ENCODE measurements at places on chromosomes 12 and 14.

DNA sequence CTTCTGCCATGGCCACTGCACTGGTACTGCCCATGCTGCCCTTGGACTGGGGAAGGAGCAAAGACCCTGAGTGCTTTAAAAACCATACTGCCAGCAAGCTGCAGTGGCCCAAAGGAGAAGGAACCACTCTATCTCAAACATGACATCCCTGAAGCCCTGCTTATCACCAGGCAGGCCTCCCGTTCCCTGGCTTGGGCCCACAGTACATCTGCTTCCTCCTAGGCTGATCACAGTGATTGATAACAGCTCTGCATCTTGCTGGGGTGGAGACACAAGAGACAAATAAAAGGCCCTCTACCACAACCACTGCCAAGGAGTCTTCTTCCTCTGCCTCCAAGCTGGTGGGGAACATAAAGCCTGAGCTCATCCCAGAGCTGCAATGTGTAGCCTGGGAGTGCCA, 567.5 kb downstream of the TRHDE start:
- no peak for DNase-seq

DNA sequence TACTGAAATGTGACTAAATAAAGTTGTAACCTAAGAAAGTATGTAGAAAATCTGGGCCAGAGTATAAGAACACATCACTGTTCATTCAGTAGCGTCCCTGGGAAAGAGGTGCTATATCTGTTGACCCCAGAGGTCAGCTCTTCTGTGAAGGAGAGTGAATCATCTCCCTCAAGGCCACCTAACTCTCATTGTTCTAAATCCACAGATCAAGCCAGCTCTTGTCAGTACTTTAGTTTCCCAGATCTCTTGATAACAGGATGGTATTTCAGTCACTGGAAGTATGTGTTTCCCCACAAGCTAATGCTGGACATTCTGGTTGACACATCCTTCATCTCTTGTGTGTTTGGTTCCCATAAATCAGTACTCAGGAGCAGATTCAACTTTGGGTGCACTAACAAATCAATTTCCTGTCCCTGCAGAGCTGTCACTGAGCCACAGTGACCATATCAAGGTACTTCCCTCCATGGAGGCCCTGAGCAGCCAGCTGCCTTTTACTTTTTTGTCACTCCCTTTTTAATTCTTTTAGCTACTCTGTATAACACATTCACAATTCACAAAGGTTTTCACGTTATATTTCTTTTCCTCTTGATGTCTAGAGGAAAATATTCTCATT, 7.8 kb downstream of the KRT1 start:
- no peak for DNase-seq

- DNase-seq = no peak
These were observed 59.1 kb downstream of the KCNA5 start for GRCh38 chr12:5102806-5103205.

DNA sequence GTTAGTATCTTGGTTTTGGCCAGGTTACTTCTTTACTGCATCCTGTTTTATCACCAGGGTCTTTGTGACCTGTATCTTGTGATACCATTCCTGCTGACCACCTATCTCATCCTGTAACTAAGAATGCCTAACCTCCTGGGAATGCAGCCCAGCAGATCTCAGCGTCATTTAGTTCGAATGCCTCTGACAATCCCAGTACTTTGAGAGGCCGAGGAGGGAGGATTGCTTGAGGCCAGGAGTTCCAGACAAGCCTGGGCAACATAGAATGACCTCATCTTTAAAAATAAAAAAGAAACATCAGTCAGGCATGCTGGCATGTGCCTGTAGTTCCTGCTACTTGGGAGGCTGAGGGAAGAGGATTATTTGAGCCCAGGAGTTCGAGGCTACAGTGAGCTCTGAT, 206.5 kb downstream of the SUDS3 start:
- no peak for DNase-seq

- DNase-seq = no peak
These were observed 104.7 kb downstream of the ZNF664 start for GRCh38 chr12:124077701-124078100.

- no peak for DNase-seq
These were observed 178.8 kb downstream of the SLC38A4 start for GRCh38 chr12:46647034-46647433.

- no peak for DNase-seq
These were observed 153.6 kb downstream of the KTN1 start for GRCh38 chr14:55733599-55733998.

DNA sequence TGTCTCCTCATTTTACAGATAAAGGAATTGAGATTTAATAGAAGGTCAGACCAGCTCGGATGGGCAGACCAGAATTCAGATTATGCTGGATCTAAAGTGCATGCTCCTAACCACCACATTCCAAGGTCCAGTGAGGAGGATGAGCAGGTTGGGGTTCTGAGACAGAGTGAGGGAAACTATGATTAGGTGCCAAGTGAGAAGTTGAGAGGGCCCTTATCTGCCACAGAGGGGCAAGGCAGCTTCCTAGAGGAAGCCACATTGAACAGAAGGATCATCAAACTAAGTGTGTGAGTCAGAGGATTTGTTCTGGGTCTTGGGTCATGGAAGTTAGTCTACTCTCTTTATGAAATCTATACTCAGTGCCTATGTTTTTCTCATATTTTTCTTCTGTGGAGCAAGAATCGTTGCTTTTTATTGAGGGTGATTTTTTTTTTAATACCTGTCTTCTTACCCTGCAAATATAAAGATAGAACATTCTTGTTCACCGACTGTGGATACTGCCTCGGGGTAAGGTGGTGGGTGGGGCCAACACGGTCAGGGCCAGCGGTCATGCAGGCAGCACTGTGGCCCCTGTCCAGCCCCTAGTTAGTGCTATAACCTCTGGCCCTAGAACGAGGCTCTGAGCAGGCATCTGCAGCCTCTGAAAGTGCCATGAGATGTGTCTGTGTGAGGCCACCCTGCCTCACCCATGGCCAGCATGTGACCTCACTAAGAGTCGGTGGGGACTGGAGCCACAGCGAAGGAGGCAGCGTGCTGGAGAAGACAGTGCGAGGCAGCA, 55.6 kb upstream of the PTHLH start:
- no peak for DNase-seq

DNA sequence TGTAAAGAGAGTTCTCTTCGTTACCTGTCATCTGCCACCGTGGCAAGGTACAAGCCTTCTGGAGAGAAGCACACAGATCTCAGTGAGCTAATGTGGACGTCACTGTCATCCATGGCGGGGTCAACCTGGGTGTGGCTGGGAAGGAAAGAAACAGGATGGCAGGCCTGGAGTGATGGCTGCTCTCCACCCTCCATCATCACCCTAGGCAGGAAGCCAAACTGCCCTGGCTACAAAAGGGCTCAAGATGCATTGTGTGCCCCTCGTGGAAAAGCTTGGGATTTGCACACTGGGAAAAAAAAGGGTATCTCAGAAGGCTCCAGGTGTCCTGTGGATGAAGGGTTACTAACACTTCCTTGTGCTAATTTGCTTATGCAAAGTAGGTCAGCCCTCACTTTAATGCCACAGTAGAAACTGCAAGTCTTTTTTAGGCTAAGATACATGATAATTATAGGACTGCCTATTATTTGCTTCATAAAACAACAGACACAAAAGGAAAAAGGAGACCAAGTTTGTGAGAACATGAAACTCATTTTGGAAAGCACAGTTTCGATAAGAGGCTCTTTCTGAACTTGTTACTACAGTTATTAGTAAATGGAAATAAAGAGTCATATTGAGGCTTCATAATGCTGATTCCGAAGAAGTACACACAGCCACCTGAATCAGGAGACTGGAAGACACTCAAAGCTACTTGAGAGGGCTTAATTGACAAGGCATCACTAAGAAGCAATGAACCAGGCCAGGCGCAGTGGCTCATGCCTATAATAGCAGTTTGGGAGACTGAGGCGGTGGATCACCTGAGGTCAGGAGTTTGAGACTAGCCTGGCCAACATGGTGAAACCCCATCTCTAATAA, 18.9 kb downstream of the RFC5 start:
- no peak for DNase-seq

DNA sequence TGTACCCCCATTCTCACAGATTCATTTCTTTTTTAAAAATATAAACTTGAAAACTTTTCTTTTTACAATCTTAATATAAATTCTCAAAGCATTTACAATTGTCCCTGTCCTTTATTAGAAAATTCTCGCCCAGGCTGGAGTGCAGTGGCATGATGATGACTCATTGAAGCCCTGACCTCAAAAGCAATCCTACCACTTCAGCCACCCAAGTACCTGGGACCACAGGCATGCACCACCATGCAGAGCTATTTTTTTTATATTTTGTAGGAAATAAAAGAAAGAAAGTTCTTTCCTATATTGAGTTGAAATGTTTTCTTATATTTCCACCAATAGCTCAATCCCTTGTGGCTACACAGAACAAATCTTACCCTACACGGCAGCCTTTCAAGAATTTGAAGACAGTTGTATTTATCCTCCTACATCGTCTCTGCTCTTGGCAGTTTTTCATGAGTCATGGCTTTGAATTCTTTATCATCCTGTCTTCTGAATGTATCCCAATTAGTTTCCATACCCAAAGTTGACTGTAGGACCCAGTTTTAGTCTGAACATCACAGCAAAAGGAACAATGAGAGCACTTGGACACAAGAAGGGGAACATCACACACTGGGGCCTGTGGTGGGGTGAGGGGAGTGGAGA, 52.4 kb downstream of the SYT1 start:
- no peak for DNase-seq

GRCh38 chr14:72613231-72613974, 280.5 kb downstream of the DPF3 start:
- no peak for DNase-seq

DNA sequence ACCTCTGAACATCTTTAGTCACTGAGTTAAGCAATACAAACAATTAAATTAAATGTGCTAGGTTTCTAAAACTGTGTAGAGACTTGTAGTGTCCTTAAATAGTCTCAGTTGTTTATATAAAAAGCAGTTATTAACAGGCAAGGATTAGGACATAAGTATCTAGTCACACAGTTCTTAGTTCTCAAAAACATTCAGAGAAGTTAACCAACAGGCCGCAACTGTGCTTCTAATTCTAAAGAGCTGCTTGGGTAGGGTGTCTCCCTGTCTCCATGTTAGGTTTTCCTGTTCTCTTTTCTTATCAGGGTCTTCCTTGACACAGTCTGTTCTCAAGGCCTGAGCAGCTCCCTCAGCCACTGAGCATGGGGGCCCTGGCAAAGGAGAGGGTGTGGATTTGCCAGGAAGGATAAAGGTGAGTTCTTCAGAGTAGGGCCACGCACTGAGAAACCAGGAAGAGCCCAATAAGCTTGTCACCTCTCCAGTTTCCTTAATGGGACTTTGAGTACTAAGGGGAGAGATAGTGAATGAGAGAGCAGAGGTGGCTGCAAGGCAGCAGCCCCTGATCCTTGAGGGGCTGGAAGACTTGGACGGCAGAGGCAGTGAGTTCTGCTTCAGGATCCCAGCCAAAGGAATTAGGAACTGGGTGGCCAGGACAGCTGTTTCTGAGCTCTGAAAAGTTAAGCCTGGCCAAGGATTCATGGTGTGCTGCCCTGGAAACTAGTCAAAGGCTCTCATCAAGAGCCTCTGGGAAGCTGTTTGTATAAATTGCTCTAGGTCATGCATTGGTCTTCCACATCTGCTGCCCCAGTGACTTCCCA, 177.3 kb downstream of the MYRFL start:
- DNase-seq = no peak

DNA sequence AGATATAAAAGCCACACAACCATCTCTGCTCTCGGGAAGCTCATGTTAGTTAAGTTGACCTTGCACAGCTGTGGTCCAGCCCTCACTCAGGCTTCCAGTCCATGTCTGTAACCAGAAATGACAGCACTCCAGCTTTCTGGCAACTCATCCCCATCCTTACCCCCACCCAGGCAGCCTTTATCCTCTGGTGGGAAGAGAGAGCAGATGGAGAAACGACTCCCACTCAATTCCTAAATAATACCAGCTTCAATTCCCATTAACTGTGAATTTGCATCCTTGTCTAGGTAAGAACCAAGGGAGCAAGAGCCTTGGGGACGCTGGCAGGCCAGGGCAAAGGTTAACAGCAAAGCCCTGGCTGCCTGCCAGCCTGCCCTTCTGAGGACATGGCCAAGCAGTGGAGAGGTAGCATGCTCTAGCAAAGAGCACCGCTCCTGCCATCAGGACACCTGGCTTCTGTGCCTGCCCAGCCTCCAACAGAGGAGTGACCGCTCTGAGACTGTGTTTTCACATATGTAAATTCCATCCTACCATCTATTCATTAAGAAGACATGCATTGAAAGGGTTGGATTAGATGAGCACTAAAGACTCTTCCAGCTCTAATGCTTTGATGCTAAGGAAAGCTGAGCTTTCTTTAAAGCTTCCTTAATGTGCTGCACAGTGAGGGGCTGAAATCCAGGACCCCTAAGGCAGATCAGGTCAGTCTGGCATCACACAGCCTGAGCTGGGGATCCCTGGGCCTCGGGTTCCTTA, 236.1 kb downstream of the GRIN2B start:
- no peak for DNase-seq

DNA sequence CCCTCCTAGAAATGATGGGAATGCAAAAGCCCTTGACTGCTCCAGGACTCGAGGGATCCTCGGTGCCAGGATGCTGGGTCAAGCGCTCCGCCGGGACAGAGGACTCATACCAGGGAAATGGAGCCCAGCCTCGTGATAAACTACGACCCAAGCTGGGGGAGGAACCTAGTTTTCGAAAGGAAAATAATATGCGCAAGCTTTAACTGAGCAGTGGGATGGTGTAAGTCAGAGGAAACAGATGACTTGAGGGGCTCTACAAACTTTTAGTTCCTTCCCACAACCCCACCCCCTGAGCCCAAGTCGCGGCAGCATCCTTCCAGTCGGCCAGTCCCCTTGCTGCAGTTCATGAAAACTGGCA, 654 bp upstream of the SUPT16H start:
- DNase-seq = no peak

GRCh38 chr14:69647213-69647612, 35.8 kb downstream of the SUSD6 start:
- DNase-seq = no peak

DNA sequence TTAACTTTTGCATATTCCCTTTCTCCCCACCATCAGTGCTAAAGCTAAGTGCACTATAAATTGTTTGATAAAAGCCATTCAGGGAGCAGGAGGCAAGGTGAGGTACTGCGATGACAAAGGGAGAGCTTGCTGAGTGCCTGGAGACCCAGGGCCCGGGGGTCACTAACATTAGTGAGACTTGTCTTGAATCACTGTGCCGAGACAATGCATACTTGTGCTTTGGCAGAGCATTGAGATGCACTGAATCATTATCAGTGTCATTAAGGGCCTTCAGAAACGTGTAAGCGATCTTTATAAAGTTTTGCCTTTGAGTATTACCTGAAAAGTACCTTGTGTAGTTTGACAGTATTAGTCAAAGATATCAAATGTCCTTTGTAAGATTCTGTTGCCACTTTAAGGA, 447.5 kb downstream of the PCNX1 start:
- no peak for DNase-seq

GRCh38 chr12:4059898-4060568, 186.8 kb upstream of the PARP11 start:
- DNase-seq = no peak

DNA sequence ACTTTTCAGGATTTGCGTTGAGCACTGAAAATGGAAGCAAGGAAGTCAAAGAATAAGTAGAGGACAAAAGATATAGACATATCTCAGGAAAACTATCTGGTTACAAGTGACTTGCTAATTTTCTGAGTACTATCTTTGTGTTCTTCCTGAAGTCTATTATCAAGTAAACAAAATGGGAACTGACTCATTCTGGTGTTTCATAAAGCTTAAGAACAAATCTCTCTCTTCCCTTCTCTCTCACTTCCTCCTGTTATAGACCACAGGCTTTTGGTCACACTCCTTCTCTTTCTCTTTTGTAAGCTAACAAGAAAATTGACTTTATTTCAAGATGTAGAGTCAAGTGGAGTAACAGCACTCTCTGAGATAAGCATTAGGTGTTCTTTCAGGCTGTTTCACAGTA, 406.6 kb upstream of the SYT1 start:
- no peak for DNase-seq

Data from activated CD8-positive, alpha-beta memory T cell treated with anti-CD3 and anti-CD28 coated beads for 48 hours (primary cell).